IMR-90 (cell line): ENCODE measurements at places on chromosomes 12 and 14. TPM values are rescaled to one million over a fixed set of nuclear protein-coding genes. Genes with fewer than 3 reads are reported as not detected.

DNA sequence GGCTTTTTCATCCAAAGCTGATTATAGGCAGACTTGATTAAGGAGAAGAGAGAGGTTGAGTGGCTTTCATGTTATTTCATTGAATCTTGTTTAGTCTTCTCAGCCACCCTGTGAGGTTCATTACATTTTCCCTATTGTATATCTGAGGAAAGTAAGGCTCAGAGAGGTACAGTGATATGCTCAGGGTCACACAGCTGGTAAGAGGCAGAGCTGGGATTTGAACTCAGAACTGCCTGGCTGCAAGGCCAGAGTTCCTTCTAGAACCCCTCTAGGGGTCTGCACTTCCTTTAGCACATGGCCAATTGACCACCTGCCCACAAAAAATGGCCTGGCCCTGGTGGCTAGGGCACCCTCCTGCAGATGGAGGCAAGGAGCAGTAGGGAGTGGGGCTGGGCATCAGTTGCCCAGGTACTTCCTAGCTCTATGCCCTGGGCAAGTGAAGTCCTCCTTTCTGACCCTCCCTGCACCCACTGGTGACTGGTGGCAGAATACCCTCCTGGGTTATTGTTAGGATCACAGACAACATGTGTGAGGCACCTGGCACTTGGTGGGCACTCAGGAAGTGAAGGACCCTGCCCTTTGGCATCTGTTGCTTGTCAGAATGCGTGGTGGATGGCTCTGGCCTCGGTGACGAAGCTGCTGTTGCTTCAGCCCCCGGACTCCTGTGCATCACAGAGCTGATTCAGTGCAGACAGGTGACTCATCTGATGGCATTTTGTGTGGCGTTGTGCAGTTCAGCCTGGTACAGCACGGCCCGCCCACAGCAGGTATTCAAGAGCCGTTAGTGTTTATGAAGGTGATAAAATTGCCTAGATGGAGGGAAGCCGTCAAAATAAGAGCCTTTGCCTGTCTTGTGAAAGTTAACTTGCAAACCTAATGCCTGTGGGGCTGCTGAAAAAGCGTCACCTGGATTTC lies 115.8 kb downstream of the SLC25A47 start:
- H3K4me3 ChIP-seq = no peak overlapping the region
- peaks cover 30% of the 10 kb centered on the region for H3K4me1 ChIP-seq
- no peak overlapping the region for H3K27ac ChIP-seq
- H3K27me3 ChIP-seq = no peaks in the 10 kb centered on the region

- no peaks in the 10 kb centered on the region for H3K27me3 ChIP-seq
- H3K36me3 ChIP-seq = peaks cover 42% of the 10 kb centered on the region
- no peak overlapping the region for H3K27ac ChIP-seq
- DNase-seq = no peak
- H3K4me3 ChIP-seq = no peak overlapping the region
These were observed 17.2 kb downstream of the PSMC1 start for GRCh38 chr14:90273532-90273931.

The MORN3 gene
- total RNA-seq = 0.18 and 0.28 TPM in 2 replicates

GRCh38 chr12:62654326-62655241 lies 188.0 kb downstream of the MON2 start:
- no peaks in the 10 kb centered on the region for H3K36me3 ChIP-seq
- H3K27ac ChIP-seq = no peak overlapping the region
- no peak overlapping the region for H3K4me3 ChIP-seq
- no peak for DNase-seq
- peaks cover 2% of the 10 kb centered on the region; the same call in 1 of the 2 replicates for H3K27me3 ChIP-seq

- no peak overlapping the region for H3K27ac ChIP-seq
- no peaks in the 10 kb centered on the region for H3K36me3 ChIP-seq
- no peaks in the 10 kb centered on the region for H3K4me1 ChIP-seq
These were observed 38.0 kb downstream of the SPPL3 start for GRCh38 chr12:120866108-120866507.
